ENCODE measurements at places on chromosomes 4 and X.

- DNase-seq, result no peak
Observed at GRCh38 chr4:82898322-82899243, 2.0 kb upstream of the THAP9 start.

- no peak for DNase-seq
Observed at GRCh38 chr4:142202404-142203332, 566.3 kb downstream of the IL15 start.

DNA sequence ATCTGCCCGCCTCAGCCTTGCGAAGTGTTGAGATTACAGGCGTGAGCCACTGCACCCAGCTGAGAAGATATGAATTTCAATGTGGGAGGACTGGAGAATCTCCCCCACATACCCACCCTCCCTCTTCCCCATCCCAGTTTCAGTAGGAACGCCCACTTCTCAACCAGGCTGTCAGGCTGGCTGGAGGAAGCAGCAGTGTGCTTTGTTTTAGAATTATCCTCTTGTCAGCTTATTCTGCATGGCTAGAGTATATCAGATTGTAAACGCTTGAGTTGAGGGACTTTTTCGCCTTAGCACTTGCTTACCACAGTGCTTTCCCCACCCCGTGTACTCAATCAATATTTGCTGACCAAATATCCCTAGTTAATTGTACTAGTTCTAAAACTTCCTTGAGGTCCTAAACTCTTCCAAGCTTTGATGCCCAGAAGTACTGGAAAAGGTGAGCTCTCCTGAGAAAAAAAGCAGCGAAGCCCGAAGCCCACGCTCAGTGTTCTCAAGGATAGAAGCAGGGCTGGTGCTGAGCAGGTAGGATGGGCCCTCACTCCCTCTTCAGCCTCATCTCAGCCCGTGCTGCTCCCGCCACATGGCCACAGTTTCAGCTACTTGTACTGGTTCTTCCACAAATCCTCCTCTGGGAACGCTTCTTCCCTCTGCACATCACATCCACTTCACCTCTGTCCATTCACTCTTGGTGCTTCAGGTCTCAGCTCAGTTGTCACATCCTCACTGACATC lies 7.3 kb upstream of the ARHGAP10 start:
- DNase-seq, result no peak

DNA sequence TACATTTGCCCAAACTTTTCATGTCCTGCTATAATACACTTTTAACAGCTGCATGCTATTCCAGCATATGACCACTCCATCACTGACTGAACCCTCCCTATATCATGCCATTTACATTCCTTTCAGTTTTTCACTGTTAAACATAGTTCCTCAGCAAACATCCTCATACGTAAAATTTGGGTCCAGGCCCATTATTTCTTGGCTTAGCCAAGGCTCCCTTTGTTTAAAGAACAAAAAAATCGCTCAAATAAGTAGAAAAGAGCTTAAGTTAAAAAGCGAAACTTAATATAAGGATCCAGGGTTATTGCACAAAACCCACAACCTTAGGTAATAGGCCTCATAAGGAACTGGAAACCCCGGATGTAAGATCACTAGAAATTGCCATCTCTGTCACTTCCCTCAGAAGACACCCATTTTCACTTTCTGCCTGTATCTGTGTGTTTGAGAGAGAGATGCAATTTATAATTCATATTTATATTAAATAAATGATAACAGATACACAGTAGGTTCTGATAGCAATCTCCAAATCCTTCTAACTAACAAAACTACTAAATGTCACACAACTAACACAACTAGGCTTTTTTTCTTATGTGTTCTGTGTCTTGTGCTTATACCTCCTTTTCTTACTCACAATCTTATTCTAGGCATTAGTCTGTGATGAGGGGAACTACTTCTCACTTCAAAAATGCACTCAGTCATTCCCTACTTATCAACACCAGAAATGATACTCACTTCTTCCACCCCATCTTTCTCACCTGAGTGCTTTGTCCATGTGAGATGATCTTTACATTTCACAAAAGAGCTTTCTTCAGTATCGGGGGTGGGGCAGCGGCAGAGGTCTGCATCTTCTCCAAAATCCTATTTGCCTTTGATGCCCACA lies 59.9 kb upstream of the FAM241A start:
- DNase-seq, result no peak

GRCh38 chr4:91279899-91280298 lies 1023.9 kb upstream of the GRID2 start:
- no peak for DNase-seq

DNA sequence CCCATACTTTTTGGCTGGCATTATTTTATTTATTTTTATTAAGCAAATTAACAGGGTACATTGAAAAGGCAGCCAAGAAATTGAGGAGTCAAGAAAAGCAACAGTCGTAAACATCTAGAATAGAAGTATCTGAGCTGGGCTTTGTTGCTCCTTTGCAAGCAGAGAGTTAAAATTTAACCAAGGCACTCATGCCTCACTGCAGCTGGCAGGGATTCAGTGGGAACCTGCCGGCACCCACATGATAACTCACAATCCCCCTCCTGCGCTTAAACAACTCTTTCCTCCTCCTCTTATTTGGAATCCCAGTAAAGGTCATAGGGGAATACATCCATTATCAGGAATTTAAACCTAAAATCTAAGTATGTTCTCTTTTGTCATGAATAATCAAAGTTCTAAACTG lies 115.5 kb downstream of the SOX3 start:
- DNase-seq, result no peak
